ENCODE measurements at places on chromosomes 3 and 15.

GRCh38 chr15:72382146-72382545 is 6.3 kb upstream of the HEXA start:
- no peak for DNase-seq

DNA sequence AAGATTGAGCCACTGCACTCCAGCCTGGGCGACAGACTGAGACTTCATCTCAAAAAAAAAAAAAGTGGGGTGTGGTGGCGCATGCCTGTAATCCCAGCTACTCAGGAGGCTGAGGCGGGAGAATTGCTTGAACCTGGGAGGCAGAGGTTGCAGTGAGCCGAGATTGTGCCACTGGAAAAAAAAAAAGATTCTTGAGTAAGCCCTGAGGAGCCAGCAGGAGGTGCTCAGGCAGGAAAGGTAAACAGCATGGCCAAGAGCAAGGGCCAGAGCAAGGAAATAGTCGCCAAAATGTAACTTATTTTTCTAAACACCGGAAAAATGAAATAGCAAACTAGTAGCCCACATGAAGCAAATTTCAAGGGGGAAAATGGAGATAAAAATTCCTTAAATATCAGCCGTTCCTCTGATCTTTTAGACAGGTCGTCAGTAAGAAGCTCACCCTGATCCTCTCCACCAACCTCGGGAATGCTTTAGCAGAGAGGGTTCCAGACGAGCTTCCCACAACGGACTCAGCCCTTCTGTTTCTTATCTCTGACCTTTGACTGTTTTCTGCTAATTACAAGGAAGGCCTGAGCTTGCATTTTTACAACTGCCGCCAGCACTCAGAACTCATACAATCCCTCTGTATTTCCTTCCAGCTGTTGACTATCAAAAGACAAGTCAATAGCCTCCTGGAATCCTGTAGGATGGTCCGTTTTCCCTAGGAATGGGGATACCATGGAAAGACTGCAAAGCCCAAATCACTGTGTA is 45.0 kb upstream of the AKAP13 start:
- no peak for DNase-seq

GRCh38 chr15:73075160-73075859 is 23.0 kb downstream of the NEO1 start:
- DNase-seq, result no peak

DNA sequence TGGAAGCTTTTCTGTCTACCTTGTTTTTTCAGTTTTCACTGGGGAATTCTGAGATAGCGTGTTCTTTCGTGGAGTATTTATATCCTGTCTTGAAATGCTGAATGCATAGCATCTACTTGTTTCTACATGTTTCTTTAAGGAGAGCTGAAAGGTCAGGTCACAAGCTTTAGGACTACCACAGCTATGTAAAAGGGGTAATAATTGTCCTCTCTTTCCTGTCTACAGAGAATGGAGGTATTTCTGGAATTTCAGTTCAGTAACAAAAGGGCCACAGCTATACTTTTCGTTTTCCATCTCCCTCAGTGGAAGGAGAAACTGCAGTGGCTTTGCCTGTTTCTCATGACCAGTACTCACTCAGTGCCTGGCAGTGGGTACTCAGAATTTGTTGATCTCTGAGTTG is 4.7 kb downstream of the INAFM2 start:
- DNase-seq, result no peak

- no peak for DNase-seq
Measured at GRCh38 chr3:130925628-130926027, 31.7 kb downstream of the ATP2C1 start.

- no peak for DNase-seq
Measured at GRCh38 chr3:46272028-46272451, 29.8 kb downstream of the CCR3 start.

DNA sequence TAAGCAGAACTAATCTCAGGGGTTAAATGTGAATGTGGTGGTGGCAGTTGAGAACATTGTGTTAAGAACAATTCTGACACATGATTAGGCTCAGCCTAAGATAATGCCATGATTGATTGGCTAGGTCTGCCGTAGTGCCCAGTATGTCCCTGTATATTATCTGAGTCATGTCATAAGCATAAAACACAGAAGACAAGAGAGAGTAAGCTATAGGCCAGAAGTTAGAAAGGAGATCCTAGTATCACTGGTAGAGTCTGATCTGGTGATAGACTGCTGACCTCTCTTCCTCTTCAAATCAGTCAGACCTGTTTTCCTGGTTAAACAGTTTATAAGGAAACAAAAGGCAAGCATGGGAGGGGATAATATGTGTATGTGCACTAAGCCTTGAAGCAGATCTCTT is 30.1 kb upstream of the ATP8B4 start:
- DNase-seq, result no peak

- DNase-seq, result peak; percentile 84
Measured at GRCh38 chr15:51776952-51777569, 25.7 kb downstream of the TMOD2 start.

GRCh38 chr3:115553796-115554486 is 69.4 kb upstream of the GAP43 start:
- DNase-seq, result no peak

DNA sequence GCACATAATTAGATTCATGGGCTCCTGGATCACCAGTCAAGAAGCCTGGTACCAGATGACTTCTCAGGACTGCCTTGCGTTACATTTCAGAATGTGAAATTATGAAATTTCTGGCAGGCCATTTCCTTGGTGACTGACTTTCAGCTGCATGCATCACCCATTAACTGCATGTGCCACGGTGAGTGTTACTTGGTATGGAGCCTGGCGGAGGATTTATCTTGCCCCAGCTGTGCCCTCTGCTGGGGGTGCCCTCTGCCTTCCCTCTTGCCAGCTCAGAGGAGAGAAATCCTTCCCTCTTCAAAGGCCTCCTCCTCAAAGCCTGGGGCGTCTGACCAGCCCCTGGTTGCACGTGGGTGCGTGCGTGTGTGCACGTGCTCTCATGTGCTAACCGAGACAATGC is 57.7 kb upstream of the CTSH start:
- no peak for DNase-seq

- DNase-seq, result no peak
Measured at GRCh38 chr15:83682476-83683088, 28.7 kb downstream of the ADAMTSL3 start.

- no peak for DNase-seq
Measured at GRCh38 chr3:102176333-102177050, 258.3 kb upstream of the ZPLD1 start.

GRCh38 chr3:90026406-90026805 is 919.0 kb downstream of the EPHA3 start:
- no peak for DNase-seq

DNA sequence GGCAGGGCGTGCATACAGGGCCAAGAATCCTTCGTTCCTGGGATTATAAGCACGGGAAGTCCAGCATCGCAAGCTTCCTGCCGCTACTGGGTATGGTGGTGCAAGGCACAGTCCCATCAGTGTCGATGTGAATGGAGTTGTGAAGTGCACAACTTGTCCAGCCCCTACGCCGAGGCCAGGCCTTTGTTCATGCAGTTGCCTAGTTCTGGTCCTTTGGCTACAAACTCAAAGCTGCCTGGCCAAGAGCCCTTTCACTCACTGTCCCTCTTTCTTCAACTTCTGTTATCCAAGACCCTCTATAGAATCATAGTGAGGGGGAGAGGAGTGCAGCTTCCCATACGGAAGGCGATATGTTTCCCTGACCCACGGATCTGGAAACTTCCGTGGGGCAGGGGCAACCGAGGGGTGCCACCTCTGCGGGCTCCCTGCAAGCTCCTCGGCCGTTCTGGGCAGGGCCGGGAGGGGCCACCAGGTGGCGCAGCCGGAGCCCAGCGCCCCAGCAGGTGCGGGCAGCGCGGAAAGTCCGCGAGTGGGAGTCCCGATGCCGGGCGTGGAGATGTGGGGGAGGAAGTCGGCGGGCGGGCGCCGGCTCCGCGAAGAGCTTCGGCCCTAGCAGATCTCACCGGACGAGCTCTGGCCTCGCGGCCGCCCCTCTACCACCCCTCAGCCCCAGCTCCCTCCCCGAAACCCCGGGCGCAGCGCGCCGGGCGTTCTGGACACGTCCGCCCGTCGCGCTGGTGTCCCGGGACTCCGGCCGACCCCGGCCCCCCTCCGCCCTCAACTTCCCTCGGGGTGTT is 693 bp downstream of the RASGRP1 start:
- peak; percentile 11 for DNase-seq

DNA sequence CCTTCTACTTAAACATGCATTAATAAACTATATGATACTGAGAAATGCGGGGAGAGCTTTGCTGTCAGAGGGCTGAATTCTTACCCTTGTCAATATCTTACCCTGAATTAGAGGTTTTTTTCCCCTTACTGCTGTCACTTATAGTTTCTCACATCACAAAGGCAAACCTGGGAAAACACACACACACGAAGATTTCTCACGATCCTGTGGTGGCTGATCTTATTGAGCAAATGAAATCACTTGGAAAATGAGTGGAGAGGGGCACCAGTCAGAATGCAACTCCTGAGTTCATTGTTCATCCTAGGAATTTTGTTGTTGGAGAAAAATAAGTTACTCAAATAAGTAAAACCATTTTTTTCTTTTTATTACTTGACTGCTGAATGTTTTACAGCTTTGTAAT is 673.6 kb downstream of the EDEM1 start:
- no peak for DNase-seq

All from NCI-H1694 treated with DMSO at 0.1 percent for 48 hours (cell line).